ENCODE measurements at places on chromosomes 2 and 18. TPM values are rescaled to one million over a fixed set of nuclear protein-coding genes. Genes with fewer than 3 reads are reported as not detected.

DNA sequence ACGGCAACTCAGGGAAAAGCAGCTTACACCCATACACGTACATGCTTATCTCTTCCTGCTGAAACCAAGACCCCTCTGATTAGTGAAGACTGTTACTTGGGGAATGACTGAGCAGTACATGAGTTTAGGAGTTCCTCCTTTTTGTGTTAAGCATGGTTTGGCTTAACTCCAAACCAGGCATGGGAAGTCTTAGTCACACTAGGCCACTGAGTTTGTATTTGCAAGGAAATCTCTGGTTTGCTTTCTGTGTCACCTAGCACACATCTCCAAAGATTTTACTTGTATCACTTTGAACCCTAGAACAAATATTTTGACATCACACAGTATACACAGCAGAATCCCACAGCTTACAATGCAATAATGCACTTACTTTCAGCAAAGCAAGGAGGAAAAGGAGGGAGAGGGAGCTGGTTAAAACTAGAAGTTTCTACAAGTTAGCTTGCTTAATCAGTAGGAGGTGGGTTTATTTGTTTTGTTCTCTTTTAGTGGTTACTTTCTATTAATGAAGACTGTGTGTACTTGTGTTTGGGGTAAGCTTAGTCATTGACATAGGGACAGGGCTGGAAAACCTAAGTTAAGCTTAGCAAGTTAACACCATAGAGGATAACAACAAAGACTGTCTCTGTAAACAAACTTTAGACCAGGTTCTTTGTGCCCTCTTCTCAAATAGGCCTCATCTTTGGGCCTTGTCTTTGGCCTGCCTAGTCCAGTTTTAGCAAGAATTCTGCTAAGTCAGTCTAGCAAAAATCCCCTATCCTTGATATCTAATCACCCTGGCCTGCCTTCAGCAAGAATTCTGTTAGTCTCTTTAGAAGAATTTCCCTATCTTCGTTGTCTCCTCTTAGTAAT is 219.4 kb downstream of the MREG start:
- no peaks in the 10 kb centered on the region for H3K27me3 ChIP-seq
- H3K4me3 ChIP-seq = no peak overlapping the region
- peaks cover 13% of the 10 kb centered on the region for H3K4me1 ChIP-seq
- H3K36me3 ChIP-seq = no peaks in the 10 kb centered on the region
- DNase-seq = no peak

GRCh38 chr2:134465228-134466105 is 211.6 kb downstream of the MGAT5 start:
- H3K27me3 ChIP-seq = no peaks in the 10 kb centered on the region
- no peak overlapping the region for H3K4me3 ChIP-seq
- no peaks in the 10 kb centered on the region for H3K36me3 ChIP-seq
- H3K4me1 ChIP-seq = no peaks in the 10 kb centered on the region

DNA sequence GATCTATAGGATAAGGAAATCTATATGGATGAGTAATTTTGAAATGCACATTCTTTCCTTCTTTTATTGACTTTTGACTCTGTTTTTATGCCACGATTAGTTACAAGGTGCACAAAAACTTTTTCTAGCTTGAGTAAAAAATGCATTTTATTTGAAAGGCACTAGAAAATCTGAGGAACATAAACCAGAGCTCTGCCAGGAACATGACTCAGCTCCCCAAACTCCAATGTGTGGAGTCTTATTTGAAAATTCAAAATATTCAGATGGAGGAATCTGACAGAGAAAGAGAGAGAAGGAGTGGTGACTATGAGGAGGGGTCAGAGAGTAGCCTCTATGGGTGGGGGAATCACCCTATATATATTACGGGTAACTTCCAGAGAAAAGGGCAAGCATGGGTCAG is 231.0 kb downstream of the DCC start:
- H3K27ac ChIP-seq = no peak overlapping the region
- no peaks in the 10 kb centered on the region for H3K4me1 ChIP-seq
- H3K36me3 ChIP-seq = no peaks in the 10 kb centered on the region

The MOGAT1 gene
- not detected for total RNA-seq

- H3K27me3 ChIP-seq = no peaks in the 10 kb centered on the region
- peak; percentile 79 for DNase-seq
- H3K4me1 ChIP-seq = peaks cover 42% of the 10 kb centered on the region
- H3K4me3 ChIP-seq = no peak overlapping the region
- peaks cover 41% of the 10 kb centered on the region for H3K36me3 ChIP-seq
These were observed 9.9 kb upstream of the IL1A start for GRCh38 chr2:112794131-112794733.

DNA sequence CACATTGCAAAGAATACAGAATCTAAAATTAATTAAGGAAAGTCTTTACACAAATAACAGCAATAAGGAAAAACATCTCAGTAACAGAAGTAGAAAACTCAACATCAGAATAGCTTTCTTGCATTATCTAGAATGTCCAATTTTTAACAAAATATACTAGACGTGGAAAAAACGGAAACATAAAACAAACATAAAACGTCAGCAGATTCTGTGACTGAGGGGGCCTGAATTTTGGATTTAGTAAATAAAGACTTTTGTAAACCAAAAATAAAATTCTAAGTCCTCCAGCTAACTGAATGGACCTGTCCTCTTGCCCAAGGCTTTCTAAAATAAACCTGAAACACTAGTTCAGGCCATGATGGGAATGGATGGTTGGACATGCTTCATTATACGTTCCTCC is 773.5 kb upstream of the LRRTM1 start:
- H3K4me3 ChIP-seq = no peak overlapping the region
- no peaks in the 10 kb centered on the region for H3K4me1 ChIP-seq
- no peaks in the 10 kb centered on the region for H3K27me3 ChIP-seq
- no peak overlapping the region for H3K27ac ChIP-seq
- no peaks in the 10 kb centered on the region for H3K36me3 ChIP-seq

DNA sequence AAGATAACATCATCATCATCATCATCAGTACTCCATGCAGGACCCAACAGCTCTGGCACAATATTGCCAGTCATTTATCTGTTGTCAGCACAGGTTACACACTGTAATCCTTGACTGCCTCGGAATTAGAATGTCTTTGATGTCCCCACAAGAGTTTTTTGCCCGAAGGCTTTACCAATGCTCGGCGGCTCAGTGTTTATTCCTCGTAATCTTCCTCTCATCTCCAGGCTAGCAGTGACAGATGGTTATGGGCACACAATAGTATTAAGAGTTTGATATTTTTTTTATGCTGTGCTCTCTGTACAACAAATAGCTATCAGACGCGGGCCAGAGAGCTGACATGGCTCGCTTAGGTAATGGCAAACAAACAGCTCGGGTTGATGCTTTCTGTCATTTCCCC is 515.2 kb downstream of the ZEB2 start:
- H3K27ac ChIP-seq = no peak overlapping the region
- DNase-seq = no peak
- no peaks in the 10 kb centered on the region for H3K27me3 ChIP-seq

- peaks cover 33% of the 10 kb centered on the region for H3K4me1 ChIP-seq
- H3K27ac ChIP-seq = no peak overlapping the region
- H3K4me3 ChIP-seq = no peak overlapping the region
- peak; percentile 30 for DNase-seq
- H3K36me3 ChIP-seq = no peaks in the 10 kb centered on the region
These were observed 46.7 kb upstream of the KCNF1 start for GRCh38 chr2:10864861-10865636.

The ALK gene
- total RNA-seq = not detected

The LOXHD1 gene
- not detected for total RNA-seq

DNA sequence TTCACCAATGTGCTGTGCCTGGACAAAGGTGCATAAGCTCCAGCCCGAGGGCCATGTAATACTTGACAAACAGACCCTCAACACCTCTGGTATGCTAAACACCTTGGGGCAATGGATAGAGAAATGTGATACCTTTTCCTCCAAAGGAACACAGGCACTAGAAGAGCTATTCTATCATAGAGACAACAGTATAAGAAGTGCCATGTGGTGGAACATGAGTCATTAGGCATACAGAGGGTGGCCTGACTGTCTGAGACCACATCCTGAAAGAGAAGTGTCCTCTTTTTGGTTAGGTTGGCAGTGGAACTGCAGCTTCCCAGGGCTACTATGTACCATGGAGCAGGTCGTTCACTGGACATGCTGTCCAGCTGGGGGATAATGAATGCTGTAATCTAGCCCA is 153.9 kb downstream of the INSIG2 start:
- DNase-seq = no peak
- H3K4me1 ChIP-seq = no peaks in the 10 kb centered on the region
- no peaks in the 10 kb centered on the region for H3K36me3 ChIP-seq
- no peak overlapping the region for H3K4me3 ChIP-seq

- DNase-seq = no peak
- H3K4me3 ChIP-seq = no peak overlapping the region
- H3K27ac ChIP-seq = no peak overlapping the region
These were observed 1845.6 kb upstream of the PIK3C3 start for GRCh38 chr18:40109252-40110049.

GRCh38 chr18:79523736-79524180 is 128.0 kb downstream of the NFATC1 start:
- peaks cover 11% of the 10 kb centered on the region for H3K36me3 ChIP-seq
- peaks cover 60% of the 10 kb centered on the region for H3K4me1 ChIP-seq
- peak overlapping the region; percentile 88 for H3K27ac ChIP-seq

GRCh38 chr2:30656079-30656478 is 151.2 kb downstream of the CAPN13 start:
- H3K27ac ChIP-seq = no peak overlapping the region
- no peak overlapping the region for H3K4me3 ChIP-seq
- no peaks in the 10 kb centered on the region for H3K4me1 ChIP-seq
- DNase-seq = no peak
- H3K27me3 ChIP-seq = no peaks in the 10 kb centered on the region

The POMC gene
- total RNA-seq = 3.0 TPM

DNA sequence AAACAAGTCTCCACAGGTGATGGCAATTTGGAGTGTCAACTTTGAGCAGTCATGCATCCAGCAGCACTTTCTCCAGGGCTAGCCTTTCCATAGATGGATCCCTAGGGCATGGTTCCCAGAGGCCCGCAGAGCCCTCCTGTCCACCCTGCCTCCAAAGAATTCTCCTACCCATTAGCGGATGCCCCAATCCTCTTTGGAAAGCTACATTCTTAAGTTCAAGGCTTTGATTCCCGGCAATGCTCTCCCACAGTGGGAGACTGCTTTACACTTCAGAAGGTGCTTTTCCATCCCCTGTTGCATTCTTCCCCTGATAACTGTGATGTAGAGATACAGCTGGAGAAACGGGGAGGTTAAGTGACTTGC is 61.3 kb downstream of the ACAA2 start:
- peaks cover 3% of the 10 kb centered on the region for H3K4me1 ChIP-seq
- H3K27ac ChIP-seq = no peak overlapping the region
- H3K27me3 ChIP-seq = peaks cover 7% of the 10 kb centered on the region
- no peak overlapping the region for H3K4me3 ChIP-seq
- no peak for DNase-seq

DNA sequence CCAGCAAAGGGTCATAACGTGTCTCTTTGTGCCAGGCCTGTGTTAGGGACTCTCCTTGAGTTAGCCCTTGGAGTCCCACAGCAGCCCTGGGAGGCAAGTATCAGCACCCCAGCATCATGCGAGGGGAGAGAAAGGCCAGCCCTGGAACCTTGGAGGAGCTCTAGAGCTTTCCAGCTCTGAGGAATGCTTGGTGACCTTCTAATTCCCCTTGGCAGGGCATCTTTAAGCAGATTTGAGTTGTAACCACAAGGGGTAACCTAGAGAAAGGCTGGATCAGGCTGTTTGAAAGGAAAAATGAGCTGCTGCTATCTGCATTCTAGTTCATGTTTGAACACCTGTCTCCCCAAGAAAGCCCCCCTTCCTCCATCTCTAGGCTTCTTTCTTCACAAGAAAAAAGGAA is 23.8 kb upstream of the ODC1 start:
- H3K27ac ChIP-seq = no peak overlapping the region
- H3K27me3 ChIP-seq = peaks cover 4% of the 10 kb centered on the region
- no peak overlapping the region for H3K4me3 ChIP-seq
- no peak for DNase-seq

The COMMD1 gene
- total RNA-seq = 25.4 TPM

GRCh38 chr2:201194097-201194496 is 11.2 kb downstream of the CASP10 start:
- H3K27ac ChIP-seq = peak overlapping the region; percentile 87
- peaks cover 80% of the 10 kb centered on the region for H3K36me3 ChIP-seq
- no peaks in the 10 kb centered on the region for H3K27me3 ChIP-seq
- H3K4me1 ChIP-seq = peaks cover 74% of the 10 kb centered on the region
- peak overlapping the region; percentile 54 for H3K4me3 ChIP-seq

DNA sequence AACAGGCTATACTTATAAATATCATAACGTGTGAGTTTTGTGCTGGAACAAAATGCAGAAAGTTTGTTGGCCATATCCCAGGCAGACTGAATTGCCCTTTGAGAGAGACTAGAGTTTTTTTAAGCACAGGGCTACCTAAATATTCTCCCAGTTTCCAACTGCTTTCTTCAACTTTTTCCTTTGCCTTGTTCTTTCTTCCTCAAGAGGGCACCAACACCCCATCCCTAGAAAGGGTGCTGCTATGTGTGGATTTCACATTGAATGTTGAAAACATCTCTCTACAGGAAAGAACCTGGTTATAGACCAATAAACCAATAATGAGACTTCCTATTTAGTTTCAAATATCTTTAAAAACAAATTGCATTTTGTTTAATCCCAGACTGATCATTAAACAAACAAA is 87.9 kb downstream of the ICOS start:
- peak; percentile 33 for DNase-seq
- H3K27me3 ChIP-seq = no peaks in the 10 kb centered on the region
- no peak overlapping the region for H3K27ac ChIP-seq
- peaks cover 61% of the 10 kb centered on the region for H3K4me1 ChIP-seq
- no peak overlapping the region for H3K4me3 ChIP-seq

The BOLL gene
- not detected for total RNA-seq

DNA sequence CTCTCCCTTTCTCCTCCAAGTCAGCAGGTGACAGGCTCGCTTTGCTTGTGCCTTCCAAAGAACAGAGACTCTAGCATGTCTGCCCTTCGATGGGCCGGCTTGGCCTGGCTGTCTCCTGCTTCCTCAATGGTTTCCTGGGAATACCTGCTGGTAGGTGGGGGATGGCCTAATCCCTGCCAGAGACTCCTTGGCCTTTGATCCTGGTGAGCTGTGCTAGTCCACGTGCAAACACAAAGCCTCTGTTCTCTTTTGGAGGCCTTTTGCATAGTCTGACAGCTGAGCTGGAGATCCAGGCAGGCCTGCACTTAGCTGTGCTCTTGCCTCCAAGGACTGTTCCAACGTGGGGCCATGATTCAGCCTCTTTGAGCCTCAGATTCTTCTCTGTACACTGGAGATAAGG is 67.6 kb downstream of the ARL4C start:
- H3K27me3 ChIP-seq = no peaks in the 10 kb centered on the region
- no peak for DNase-seq
- H3K36me3 ChIP-seq = peaks cover 23% of the 10 kb centered on the region
- H3K4me3 ChIP-seq = no peak overlapping the region

GRCh38 chr2:65370387-65371073 is 61.9 kb downstream of the SPRED2 start:
- no peaks in the 10 kb centered on the region for H3K36me3 ChIP-seq
- H3K4me1 ChIP-seq = peaks cover 47% of the 10 kb centered on the region
- no peak overlapping the region for H3K4me3 ChIP-seq
- DNase-seq = no peak
- H3K27me3 ChIP-seq = no peaks in the 10 kb centered on the region

The CD8B gene
- 1.7 TPM for total RNA-seq

DNA sequence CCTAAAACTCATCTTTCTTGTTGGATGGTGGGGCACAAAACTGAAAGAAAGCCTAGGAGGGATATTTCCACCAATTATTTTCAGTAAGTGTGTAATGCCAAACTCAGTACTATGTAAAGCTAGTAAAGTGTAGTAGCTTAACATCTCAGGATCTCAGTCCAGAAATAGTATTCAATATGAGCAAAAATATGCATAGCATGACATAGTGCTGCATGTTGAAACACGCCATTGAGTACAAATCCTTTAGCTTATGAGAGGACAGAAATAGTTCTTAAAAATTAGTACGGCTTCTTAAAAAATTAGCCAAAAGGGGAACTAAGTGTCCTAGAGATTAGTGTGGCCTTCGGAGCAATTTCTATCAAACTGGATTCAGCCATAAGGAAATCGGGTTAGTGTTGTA is 21.7 kb upstream of the ATL2 start:
- peaks cover 11% of the 10 kb centered on the region for H3K27me3 ChIP-seq
- H3K4me3 ChIP-seq = no peak overlapping the region
